Activated T-helper 1 cell treated with Interleukin-2 at 50 U/mL for 16 hours (primary cell): ENCODE measurements at places on chromosomes 16 and 17.

DNA sequence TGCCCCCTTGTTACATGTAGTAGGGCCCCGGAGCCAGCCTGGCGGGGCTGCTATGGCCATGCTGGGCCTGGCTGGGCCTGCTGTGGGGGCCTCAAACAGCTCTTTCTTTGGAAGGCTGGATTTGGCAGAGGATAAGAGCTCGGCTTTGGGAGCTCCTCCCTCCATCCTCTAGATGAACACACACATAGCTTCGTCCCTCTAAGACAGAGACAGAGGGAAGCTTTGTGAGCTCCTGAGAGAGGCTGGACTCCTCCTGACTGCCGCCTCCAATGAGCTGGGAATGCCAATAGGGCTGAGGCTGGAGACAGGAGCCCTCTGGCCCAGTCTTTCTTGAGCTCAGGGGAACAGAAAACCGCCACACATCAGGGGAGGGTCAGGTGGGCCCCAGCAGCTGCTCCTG is 37.3 kb upstream of the CDC42EP4 start:
- no peak for DNase-seq

- no peak for DNase-seq
Measured at GRCh38 chr16:57570301-57571070, 28.0 kb downstream of the ADGRG5 start.

GRCh38 chr17:27360507-27360906 is 66.6 kb downstream of the WSB1 start:
- DNase-seq, result no peak

DNA sequence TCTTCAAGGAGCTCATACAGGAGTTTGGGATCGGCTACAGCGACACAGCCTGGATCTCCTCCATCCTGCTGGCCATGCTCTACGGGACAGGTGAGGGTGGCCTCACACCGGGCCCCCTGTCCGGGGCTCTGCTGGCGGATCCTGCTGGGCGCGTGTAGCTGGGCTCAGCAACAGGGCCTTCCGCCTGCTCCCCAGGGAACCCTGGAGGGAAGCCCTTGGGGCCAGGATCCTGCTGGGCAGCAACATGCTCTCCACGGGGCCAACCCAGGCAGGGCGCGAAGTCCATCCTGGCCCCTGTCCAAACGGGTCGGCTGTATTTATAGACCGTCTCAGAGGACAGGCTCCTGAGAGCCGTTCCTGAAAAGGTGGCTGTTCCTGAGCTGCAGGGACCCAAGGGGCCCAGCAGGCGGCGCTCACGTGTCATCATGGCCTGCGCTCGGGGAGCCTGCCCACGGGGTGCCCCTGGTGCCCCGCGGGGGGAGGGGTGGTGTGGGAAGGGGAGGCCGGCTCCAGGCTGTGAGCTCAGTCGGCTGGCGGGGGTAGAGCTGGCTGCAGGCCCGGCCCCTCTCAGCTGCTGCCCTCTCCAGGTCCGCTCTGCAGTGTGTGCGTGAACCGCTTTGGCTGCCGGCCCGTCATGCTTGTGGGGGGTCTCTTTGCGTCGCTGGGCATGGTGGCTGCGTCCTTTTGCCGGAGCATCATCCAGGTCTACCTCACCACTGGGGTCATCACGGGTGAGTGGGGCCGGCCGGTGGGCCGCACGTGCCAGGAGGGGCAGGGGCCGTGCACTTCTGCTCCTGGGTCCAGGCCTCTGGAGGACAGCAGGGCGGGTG is 7.5 kb downstream of the SLC16A3 start:
- DNase-seq, result peak; percentile 55

- DNase-seq, result no peak
Measured at GRCh38 chr17:61683466-61683865, 92.4 kb upstream of the NACA2 start.

DNA sequence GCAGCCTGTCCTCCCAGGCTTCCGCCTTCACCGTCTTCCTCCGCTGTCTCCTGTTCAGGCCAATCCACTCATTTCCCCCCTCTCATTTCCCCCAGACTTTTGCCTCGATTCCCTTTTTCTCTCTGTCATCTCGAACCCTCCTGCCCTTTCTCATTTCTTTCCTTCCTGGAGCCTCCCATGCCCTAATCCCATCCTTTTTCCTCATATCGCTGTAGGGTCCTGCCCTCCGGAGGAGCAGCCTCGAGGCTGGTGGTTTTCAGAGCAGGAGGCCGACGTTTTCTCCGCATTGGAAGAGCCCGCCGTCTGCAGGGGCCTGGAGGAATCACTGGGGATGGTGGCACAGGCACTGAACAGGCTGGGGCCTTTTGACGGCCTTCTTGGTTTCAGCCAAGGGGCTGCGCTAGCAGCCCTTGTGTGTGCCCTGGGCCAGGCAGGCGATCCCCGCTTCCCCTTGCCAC is 597 bp downstream of the OVCA2 start:
- no peak for DNase-seq

- no peak for DNase-seq
Measured at GRCh38 chr16:70610273-70611223, 35.8 kb upstream of the IL34 start.

GRCh38 chr16:50121278-50121677 is 31.8 kb upstream of the TENT4B start:
- DNase-seq, result no peak

DNA sequence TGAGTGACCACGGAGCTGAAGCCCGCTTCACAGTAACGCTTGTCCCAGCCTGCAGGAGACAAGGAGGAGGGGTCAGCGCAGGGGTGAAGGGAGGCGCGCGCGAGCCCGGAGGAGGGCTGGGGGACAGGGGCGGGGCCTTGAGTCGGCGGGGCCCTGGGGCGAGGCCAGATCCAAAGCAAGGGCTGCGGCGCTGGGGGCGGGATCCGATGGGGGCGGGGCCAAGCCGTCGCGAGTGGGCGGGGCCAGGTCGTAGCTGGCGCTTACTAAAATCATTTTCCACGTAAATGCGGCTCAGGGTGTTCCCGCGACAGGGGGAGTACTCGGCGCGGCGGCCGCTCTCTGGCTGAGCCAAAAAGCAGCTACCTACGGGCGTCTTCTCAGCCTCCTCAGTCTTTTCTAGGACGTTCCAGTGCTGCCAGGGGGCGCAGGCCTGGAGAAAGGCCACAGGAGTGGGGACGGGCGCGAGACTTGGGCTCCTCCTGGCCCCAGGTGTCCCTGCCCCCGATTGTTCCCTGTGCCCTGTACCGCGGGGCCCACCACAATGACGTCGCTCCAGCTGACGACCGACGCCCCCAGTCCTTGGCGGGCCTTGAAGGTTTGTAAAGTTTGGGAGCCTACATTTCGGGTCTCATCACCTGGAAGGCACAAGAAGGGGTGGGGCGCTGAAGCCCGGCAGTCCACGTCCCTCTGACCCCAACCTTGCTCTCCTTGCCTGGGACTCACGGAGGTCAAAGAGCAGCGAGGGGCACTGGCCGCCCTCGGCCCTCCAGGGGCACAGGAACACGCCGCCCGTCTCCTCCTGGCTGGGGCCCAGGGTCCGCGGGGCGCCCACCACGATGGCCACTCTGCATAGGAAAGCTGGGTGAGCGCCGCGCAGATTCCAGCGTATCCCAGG is 3.9 kb downstream of the ITGA2B start:
- peak; percentile 69 for DNase-seq

- no peak for DNase-seq
Measured at GRCh38 chr17:2500446-2500845, 11.2 kb downstream of the METTL16 start.

GRCh38 chr17:67386965-67387551 is 10.0 kb downstream of the PITPNC1 start:
- peak; percentile 47 for DNase-seq

GRCh38 chr16:85645021-85645589 is 32.0 kb downstream of the GSE1 start:
- DNase-seq, result no peak

- no peak for DNase-seq
Measured at GRCh38 chr16:73553941-73554660, 506.2 kb upstream of the ZFHX3 start.

- DNase-seq, result no peak
Measured at GRCh38 chr17:80792373-80792781, 199.3 kb upstream of the CHMP6 start.
